Right renal cortex interstitium (tissue), 3 donors: ENCODE measurements at places on chromosomes 7 and 10. TPM values are rescaled to one million over a fixed set of nuclear protein-coding genes. Genes with fewer than 3 reads are reported as not detected.

GRCh38 chr10:31888442-31888841 is 40.2 kb downstream of the ARHGAP12 start:
- DNase-seq, result no peak

MET gene
- polyA plus RNA-seq, result 48.3 TPM

GRCh38 chr7:100210805-100211204 is 8.9 kb upstream of the PVRIG start:
- DNase-seq, result no peak

- DNase-seq, result no peak
Observed at GRCh38 chr7:94364816-94365215, 29.9 kb upstream of the COL1A2 start.

- DNase-seq, result no peak
Observed at GRCh38 chr10:19606968-19607367, 209.3 kb upstream of the PLXDC2 start.

NXPH1 gene
- not detected for polyA plus RNA-seq

- no peak for DNase-seq
Observed at GRCh38 chr10:7967035-7967434, 87.5 kb upstream of the GATA3 start.

DNA sequence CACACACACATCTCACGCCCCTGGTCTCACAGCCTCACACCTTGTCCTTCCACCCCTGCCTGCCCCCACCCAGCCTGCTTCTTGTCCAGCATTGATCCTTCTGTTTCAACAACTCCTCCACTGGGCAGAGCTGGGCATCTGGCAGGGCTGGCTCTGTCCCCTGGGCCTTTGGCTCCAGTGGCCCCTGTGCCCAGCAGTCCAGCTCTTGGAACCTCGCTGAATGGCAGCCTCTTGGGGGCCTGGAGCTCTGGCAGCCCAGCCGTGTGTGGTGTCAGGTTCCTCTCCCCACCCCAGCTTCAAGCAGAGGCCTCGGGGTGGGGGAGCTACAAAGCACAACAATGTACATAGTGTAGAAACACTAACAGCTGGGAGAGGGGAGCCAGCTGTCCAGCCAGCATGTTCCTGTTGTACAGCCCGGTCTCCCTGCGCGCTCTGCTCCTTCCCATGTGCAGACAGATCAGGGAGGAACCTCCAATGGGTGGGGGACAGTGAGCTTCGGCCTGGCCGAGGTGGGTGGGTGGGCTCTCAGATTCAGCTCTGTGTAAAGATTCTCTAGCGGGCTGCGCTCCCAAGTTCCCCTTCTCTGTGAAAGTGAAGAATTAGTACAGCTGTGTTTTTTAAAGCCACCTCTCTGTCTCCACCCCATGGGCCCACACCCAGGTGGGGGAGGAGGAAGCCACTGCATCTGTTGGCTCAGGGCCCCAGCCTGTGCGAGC is 19.4 kb downstream of the ZMIZ2 start:
- peak; percentile 51 for DNase-seq

GRCh38 chr7:117157241-117158209 is 165.3 kb downstream of the WNT2 start:
- DNase-seq, result no peak

GRCh38 chr10:59829601-59830000 is 76.3 kb upstream of the MRLN start:
- no peak for DNase-seq
